Bronchial epithelial cell (primary cell): ENCODE measurements at places on chromosomes 7 and 10. TPM values are rescaled to one million over a fixed set of nuclear protein-coding genes. Genes with fewer than 3 reads are reported as not detected.

DNA sequence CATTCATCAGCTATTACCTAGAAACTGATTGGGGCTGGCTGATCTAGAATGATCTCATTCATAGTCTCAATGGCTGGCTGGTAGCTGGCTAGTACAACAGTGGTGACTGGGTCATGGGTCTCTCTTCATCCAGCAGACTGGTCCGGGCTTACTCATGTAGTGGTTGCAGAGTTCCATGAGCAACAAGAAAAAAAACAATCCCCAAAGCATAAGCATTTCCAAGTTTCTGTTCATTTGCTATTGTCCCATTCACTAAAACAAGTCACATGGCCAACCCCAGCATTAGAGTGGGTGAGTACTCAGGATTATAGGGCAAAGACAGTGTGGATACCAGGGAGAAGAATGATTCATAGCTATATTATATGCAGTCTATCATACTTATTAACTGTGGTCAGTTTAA lies 85.2 kb upstream of the SEMA3C start:
- DNase-seq, result peak; percentile 65

DNA sequence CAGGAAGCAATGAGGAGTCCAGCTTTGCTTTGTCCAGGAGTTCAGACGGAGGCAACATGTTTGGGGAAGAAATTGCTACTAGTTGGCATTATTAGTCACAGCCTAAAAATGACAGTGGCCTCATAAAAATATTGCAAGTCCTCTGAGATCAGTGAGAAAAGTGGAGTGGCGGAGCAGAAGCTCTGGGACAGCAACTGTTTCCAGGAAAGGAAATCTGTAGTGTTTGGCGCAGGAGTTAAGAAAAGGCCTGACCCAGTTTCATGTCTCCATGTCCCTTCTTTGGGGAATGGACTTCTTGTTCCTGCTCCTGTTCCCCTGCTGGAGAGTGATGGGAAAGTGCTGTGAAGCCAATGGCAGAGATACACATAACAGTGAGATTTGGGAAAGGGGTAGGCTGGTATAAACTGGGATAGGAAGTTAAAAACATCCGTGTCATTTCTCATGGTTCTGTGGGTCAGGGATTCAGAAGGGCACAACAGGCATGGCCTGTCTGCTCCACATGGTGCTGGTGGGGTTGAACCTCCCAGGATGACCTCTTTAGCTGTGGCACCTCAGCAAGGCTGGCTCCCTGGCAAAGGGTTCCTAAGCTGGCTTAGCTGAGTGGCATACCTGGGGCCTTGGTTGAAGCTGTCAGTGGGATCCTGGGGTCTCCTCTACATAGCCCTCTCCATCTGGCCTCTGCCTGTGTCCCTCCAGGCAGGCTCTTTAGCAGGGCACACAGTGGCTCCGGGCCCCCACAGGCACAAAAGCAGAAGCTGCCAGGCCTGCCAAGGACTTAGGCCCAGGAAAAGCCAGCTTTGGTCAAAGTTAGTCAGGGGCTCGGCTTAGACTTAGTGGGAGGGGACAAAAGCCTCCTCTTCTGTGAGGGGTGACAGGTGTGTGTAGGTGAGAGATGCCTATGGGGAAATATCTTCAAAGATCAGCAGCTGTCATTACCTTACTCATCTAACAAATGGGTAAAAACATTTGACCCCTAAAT lies 77.7 kb downstream of the WDFY4 start:
- no peak for DNase-seq

DNA sequence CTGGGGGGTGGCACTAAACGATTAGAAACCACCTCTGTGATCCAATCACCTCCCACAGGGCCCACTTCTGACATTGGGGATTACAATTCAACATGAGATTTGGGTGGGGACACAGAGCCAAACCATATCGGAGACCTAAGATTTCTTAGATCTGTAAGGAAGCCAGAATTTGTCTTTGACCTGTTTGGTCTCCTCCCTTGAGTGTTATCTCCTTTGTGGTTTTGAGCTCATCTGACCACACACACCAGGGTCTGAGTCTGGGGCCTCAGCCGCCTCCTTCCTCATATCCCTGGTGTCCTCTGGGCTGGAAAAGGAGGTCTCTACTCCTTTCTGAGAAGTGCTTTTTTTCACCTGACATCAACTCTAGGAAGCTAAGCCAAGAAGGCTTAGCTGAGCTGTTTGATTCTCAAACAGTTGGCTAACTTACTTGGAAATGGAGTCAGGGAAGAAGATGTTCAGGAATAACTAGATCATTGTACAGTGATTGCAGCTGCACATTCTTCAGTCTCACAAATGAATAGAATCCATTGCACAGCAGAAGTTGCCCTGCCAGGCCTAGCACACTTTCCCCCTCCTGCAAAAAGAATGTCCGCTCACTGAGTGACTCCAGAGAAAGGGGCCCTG lies 167.4 kb downstream of the ARHGAP21 start:
- DNase-seq, result no peak

- no peak for DNase-seq
These were observed 72.8 kb downstream of the PRKCQ start for GRCh38 chr10:6507311-6507710.

Gene NKX2-3
- total RNA-seq, result under 0.01 TPM in 1 of 2 replicates, not detected in the other
